ENCODE measurements at places on chromosomes 2 and 18. TPM values are rescaled to one million over a fixed set of nuclear protein-coding genes. Genes with fewer than 3 reads are reported as not detected.

GRCh38 chr2:26559556-26559955 is 81.6 kb downstream of the CIB4 start:
- no peak overlapping the region for H3K4me3 ChIP-seq
- H3K4me1 ChIP-seq, result peaks cover 17% of the 10 kb centered on the region
- DNase-seq, result no peak
- peaks cover 74% of the 10 kb centered on the region for H3K27me3 ChIP-seq
- H3K27ac ChIP-seq, result no peak overlapping the region
- no peaks in the 10 kb centered on the region for H3K36me3 ChIP-seq

- DNase-seq, result peak; percentile 81
- H3K4me1 ChIP-seq, result no peaks in the 10 kb centered on the region
- no peak overlapping the region for H3K27ac ChIP-seq
- no peaks in the 10 kb centered on the region for H3K36me3 ChIP-seq
- peaks cover 2% of the 10 kb centered on the region for H3K27me3 ChIP-seq
Observed at GRCh38 chr18:5546660-5547059, 2.9 kb upstream of the EPB41L3 start.

DNA sequence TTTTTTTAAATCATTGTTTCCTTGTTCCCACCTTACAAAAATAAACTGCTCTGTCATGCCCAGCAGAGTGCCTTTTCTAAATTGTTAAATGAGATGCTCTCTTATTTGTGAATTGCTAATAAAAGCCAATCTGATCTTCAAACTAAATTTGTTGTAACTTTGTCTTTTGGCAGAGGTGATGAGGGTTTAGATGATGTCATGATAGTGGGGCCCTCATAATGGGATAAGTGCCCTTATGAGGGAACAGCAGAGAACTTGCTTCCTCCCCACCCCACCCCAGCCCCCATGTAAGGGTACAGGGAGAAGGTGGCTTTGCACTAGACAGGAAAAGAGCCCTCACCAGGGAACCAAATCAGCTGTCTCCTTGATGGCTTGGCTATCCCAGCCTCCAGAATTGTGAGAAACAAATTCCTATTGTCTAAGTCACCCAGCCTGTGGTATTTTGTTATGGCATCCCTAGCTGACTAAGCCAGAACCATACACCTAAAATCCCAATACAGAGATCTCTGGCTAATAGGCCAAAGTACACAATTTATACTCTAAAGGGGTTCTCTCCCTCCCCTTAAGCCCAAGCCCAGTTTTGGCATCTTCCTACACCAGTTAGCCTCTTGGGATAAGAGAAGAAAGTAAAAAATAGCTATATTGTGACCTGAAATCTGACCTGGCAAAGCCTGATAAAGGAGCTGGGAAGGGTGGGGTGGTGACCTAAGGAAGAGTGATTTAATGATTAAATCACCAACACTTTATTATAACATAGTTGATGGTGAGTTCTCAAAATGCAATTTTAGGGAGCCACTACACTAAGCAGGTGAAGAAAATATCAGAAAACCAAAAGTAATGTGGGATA is 40.3 kb upstream of the HNRNPA3 start:
- H3K36me3 ChIP-seq, result no peaks in the 10 kb centered on the region
- no peak overlapping the region for H3K27ac ChIP-seq
- H3K4me1 ChIP-seq, result peaks cover 2% of the 10 kb centered on the region

The SCG2 gene
- 0.09 TPM for total RNA-seq

The FBXO41 gene
- total RNA-seq, result 0.09 TPM

GRCh38 chr2:187148059-187148714 is 299.2 kb upstream of the ZSWIM2 start:
- H3K27ac ChIP-seq, result no peak overlapping the region
- no peak for DNase-seq

GRCh38 chr18:31245820-31246219 is 72.1 kb upstream of the DSG1 start:
- H3K4me3 ChIP-seq, result no peak overlapping the region
- no peak for DNase-seq
- H3K4me1 ChIP-seq, result no peaks in the 10 kb centered on the region
- H3K27ac ChIP-seq, result no peak overlapping the region

Data from muscle of leg (tissue), 16 donors.